Dermis microvascular lymphatic vessel endothelial cell (primary cell): ENCODE measurements at places on chromosomes 13 and 19. TPM values are rescaled to one million over a fixed set of nuclear protein-coding genes. Genes with fewer than 3 reads are reported as not detected.

The GSK3A gene
- 8.9 and 13.9 TPM in 2 replicates for total RNA-seq

The PTPRH gene
- total RNA-seq = 0.13 TPM in 2 replicates

- DNase-seq = no peak
Measured at GRCh38 chr13:109750221-109750775, 36.1 kb downstream of the IRS2 start.

DNA sequence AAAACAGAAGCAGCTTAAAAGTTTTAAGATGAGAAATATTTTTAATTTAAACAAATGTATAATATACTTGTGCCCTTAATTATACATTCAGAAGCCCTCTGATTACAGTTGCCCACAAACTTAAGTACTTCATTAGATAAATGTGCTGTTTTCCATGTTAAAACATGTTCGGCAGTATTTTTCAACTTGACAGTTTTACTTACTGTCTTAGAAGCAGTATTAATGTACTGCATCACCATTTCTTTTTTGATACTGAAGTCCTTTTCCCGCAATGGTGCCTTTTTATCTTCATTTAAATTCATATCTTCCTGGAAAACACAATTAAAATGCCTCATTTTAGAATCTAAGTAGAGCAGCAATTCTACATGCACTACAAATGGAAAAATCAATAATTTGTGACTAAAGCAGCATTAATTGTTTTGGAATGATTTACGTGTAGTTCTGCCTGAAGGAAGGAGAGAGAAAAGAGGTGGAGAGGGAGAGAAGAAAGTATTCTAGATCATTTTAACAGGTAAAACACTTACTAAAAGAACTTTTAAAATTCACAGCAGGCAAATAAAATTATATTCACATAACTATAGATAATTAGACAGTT, 70.2 kb downstream of the DIAPH3 start:
- DNase-seq = no peak

DNA sequence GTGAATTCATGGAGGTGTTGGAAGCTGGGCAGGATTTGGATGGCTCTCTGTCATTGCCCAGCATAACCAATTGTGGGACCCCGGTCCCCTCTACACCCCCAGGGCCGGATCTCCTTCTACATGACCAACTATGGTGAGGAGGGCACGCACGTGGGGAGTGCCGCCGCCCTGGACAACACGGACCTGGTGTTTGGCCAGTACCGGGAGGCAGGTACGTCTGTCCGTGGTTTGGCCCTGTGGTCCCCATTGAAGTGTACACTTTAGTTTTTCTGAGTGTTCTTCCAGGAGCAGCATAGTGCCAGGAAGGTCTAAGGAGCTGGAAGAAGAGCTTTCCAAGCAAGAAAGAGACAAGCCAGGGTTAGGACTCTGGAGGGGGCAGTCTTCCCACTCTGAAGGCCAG, 13.2 kb downstream of the B3GNT8 start:
- DNase-seq = no peak

- no peak for DNase-seq
Measured at GRCh38 chr13:66864627-66865026, 365.5 kb downstream of the PCDH9 start.

The DACT3 gene
- under 0.01 and 0.13 TPM in 2 replicates for total RNA-seq

DNA sequence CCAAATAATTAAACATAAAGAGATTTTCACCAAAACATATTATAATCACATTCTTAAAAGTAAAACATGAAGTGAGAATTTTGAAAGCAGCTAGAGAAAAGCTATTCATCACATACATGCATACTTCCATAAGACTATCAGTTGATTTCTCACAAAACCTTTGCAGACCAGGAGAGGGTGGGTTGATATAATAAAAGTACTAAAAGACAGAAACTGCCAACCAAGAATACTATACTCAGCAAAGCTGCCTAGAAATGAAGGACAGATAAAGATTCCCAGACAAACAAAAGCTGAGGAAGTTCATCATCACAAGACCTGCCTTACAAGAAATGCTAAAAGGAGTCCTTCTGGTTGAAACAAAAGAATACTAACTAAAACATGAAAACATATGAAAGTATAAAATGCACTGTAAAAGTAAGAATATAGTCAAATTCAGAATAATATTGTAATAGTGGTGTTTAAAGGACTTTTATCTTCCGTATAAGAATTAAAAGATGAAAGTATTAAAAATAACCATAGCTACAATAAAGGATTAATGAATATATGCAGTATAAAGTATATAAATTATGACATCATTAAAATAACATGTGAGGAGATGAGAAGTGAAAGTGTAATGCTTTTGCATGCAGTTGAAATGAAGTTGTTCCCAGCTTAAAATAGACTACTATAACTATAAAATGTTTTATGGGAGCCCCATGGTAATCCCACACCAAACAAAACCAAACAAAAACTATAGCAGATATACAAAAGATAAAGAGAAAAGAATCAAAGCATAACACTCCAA, 76.2 kb downstream of the RXFP2 start:
- no peak for DNase-seq

The ZNF99 gene
- total RNA-seq = not detected in 2 replicates

GRCh38 chr19:48513289-48514122, 1.9 kb upstream of the LMTK3 start:
- DNase-seq = no peak

- DNase-seq = peak; percentile 62
Measured at GRCh38 chr13:40664350-40665125, 1.9 kb downstream of the FOXO1 start.

DNA sequence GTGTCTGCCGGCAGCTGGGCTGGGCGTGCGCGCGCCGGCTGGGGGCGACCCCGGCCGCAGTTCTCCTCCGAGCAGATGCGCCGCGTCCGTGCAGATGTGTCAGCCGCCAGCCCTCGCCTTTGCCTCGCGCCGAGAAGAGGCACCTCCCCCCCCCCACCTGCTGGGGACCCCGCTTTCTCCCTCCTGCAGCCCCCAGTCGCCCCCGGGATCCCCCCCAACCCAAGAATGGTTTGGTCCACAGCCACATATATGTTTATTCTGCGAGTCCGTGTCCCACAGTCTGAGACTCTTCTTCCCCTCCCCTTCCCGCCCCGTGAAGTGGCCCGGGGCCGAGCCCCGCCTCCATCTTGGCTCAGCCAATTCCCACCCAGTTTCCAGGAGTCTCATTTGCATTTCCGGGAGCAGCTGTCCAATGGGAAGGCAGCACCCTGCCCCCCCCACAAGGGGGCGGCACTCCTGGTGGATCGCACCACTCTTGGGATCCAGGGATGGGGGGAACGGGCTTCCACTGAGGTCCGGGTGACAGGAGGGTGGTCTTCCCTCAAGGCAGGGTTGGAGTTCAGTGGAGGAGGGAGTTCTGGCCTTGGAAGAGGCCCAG, 8.6 kb downstream of the ISOC2 start:
- peak; percentile 63 for DNase-seq

- DNase-seq = no peak
Measured at GRCh38 chr13:20521364-20522115, 4.1 kb downstream of the CRYL1 start.

The COL4A2 gene
- total RNA-seq = 626 and 1,224 TPM in 2 replicates

DNA sequence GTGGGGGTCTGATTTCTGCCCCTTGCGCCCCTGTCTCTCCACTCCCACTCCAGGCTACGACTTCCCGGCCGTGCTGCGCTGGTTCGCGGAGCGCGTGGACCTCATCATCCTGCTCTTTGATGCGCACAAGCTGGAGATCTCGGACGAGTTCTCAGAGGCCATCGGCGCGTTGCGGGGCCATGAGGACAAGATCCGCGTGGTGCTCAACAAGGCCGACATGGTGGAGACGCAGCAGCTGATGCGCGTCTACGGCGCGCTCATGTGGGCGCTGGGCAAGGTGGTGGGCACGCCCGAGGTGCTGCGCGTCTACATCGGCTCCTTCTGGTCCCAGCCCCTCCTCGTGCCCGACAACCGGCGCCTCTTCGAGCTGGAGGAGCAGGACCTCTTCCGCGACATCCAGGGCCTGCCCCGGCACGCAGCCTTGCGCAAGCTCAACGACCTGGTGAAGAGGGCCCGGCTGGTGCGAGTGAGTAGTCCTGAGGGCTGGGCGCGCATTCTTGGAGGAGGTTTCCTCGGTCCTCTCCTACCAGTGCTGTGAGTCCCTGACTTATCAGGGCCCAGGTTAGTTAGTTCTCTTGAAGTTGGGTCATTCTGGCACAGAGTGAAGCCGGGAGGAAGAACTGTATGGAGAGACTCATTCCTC, 12.7 kb downstream of the EHD2 start:
- DNase-seq = no peak

The DHDH gene
- 0.13 TPM in 1 of 2 replicates, not detected in the other for total RNA-seq

DNA sequence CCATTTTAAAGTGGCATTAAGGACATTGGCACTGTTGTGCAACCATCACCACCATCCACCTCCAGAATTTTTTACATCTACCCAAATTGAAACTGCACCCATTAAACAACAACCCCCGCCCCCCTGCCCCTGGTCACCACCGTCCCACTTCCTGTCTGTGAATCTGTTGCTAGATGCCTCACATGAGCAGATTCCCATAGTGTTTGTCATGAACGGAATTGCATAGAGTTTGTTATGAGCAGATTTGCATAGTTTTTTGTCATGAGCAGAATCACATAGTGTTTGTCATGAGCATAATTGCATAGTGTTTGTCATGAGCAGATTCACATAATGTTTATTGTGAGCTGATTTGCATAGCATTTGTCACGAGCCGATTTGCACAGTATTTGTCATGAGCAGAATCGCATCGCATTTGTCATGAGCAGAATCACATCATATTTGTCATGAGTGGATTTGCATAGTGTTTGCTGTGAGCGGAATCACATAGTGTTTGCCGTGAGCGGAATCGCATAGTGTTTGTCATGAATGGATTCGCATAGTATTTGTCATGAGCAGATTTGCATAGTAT, 54.0 kb upstream of the GTF3A start:
- DNase-seq = no peak

- no peak for DNase-seq
Measured at GRCh38 chr13:76523740-76524340, 362.4 kb downstream of the KCTD12 start.

GRCh38 chr13:51926528-51926885, 64.7 kb downstream of the CCDC70 start:
- no peak for DNase-seq

The ZNF534 gene
- total RNA-seq = not detected in 2 replicates

GRCh38 chr19:12784871-12785430, 6.3 kb upstream of the JUNB start:
- DNase-seq = no peak

- peak; percentile 61 for DNase-seq
Measured at GRCh38 chr13:43686557-43686956, 100.2 kb downstream of the ENOX1 start.

The LILRA1 gene
- not detected in 2 replicates for total RNA-seq

DNA sequence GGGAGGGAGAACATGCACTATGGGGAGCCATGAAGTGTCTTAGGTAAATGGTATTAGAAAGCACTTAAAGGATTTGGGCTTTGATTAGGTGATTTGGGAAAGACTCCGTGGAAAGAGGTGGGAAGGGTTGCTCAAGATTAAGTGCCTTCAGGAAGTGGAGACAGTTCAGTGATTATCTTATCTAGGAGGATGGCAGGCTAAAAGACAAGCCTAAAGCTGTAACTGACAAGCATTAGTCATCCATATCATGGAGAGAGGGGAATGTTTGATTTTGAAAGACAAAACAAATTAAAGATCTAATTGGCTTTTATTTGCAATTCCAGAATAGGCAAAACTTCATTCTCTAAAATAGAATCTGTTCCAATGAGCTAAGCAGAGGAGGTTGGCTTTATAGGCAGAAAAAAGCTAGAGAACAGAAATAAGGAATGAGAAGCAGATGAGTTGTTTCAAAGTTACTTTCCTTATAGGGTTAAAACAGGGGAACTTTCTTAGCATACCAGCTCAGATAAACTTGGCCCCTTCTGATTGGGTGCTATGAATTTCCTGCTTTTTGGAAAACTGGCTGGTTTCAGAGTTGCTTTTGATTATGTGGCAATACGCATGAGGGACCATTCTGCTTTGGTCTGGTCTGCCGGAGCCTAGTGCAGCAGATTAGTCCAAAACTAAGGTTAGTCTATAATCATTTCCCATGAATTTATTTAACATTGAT, 1.8 kb upstream of the DIAPH3 start:
- no peak for DNase-seq

DNA sequence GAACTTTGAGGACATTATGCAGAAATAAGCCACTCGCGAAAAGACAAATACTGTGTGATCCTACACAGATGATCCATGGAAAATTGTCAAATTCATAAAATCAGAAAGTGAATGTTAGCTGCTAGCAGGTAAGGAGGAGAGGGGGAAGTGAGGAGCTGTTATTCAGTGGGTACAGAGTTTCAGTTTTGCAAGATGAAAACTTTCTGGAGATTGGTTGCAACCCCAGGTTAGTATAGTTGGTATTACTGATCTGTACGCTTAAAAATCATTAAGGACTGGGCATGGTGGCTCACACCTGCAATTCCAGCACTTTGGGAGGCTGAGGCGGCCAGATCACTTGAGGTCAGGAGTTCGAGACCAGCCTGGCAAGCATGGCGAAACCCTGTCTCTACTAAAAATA, 17.9 kb downstream of the ZNF101 start:
- DNase-seq = no peak

The IFNL1 gene
- not detected in 2 replicates for total RNA-seq

- peak; percentile 43 for DNase-seq
Measured at GRCh38 chr19:507286-508203, at the start of gene TPGS1. TPGS1 (plus strand) TSS chr19:507497; CDS start chr19:507507, 10 bp downstream.

DNA sequence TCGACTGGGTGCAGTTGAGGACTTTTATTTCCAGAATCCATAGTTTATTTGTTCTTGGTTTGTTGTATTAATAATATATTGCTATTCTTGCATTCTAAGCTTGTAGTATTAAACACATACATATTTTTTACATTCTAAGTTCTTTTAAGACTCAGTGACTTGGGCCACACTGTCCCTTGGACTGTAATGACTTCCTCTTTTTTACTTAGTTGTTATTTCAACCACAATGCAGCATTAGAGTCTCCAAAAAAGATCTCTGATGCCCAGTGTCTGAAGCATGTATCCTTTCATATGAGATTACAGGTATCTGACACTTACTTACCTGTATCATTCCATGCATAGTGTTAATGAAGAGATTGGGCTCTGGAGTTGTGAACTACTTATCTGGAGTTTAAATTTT, 864.9 kb upstream of the PCDH20 start:
- DNase-seq = no peak

The FLT1 gene
- 15.7 and 31.6 TPM in 2 replicates for total RNA-seq

The PNMA8B gene
- total RNA-seq = 0.13 TPM in 2 replicates

DNA sequence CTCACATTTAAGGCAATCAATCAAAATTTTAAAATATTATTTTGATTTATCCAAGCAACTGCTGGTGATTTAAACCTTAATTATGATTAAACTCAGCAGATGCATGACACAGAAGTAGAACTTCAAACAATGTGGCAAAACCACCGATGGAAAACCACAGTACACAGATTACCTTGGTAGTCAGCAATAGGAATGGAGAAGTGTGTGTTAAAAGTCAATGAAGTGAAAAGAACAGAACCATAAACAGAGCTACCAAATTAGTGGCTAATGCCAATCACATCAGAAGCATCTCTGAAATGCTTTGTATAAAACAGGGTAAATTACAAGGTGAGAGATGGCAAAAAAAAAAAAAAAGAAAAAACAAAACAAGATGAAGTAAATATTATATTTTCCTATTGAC, 31.2 kb downstream of the KATNAL1 start:
- no peak for DNase-seq

- DNase-seq = peak; percentile 14
Measured at GRCh38 chr19:54096617-54097106, 3.9 kb downstream of the OSCAR start.

- DNase-seq = no peak
Measured at GRCh38 chr13:47188802-47189201, 291.9 kb upstream of the HTR2A start.

- DNase-seq = no peak
Measured at GRCh38 chr13:30346153-30346788, 38.9 kb upstream of the KATNAL1 start.

GRCh38 chr13:44867825-44868224, 121.4 kb downstream of the NUFIP1 start:
- no peak for DNase-seq
